ENCODE measurements at places on chromosomes 12 and 14. TPM values are rescaled to one million over a fixed set of nuclear protein-coding genes. Genes with fewer than 3 reads are reported as not detected.

Gene GYS2
- not detected for total RNA-seq

Gene ZDHHC22
- total RNA-seq = 12.0 TPM

Gene TSHR
- total RNA-seq = under 0.01 TPM

Gene EIF2B1
- 27.1 TPM for total RNA-seq

Gene BMP4
- 1.2 TPM for total RNA-seq

Gene PAPLN
- total RNA-seq = 1.6 TPM

- no peak for DNase-seq
Observed at GRCh38 chr12:54590978-54591591, 2.6 kb upstream of the PPP1R1A start.

DNA sequence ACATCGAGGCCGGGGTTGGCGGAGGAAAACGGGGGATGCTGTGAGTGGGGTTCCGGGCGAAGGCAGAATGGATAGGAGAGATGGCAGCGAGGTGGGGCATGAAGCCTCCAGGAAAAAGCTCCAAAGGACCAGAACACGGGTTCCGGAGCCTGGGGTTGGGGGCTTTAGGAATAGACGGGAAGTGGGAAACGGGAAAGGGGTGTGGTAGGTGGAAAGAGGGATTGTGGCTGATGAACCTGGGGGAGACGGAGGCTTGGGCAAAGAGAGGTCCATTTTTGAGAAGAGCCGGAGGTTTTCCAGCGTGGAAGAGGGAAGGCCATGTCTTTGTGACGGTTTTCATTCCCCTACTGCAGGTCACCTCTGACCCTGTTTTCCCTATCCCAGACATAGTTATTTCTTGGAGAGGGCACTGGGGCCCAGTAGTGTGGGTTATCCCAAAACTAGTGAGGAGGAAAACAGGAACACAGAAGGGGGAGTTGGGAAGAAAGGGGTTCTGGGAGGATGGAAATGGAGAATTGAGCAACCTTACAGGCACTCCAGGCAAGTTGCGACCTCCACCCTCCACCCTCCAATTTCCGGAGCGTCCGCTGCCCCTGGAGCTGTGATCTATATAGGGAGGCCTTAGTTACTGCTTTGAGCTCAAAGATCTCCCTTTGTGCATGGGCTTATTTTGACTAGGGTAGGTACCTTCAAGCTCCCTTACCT lies 1.1 kb downstream of the ATN1 start:
- DNase-seq = no peak

DNA sequence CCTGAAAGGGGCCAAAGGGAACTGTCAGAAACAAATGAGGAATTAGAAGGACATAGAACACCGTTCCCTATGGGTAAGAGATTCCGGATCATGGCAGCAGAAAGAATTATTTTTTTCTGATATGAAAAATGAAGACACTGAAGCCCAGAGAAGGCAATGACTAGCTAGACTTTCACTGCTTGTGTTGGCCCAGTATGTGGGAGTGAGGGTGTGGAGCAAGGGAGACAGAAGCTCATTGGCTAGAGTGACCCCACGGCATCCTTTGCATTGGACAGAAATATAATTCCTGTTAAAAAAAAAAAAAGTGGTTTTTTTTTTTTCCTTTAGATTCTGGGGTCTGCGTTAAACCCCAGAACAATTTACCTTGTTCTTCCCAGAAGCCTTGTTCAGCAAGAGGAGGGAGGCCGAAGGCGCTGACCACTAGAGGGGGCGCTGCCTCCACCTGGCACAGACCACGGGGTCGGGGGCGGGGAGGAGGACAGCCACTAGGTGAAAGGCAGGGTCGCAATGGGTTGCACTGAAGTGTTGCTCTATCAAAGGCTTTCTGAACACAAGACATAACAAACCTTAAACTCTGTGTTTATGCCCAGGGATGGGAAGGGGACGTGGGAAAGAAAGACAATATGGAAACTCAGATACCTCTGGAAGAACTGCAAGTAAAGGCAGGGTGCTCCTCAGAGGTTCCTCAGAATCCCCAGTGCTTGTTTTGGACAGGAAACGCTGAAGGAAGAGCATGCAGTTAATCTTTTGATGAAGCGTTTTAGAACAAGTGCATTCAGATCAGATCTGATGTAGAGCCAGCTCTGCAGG lies 156.8 kb downstream of the KCNA5 start:
- no peak for DNase-seq

GRCh38 chr14:33118668-33119067 lies 180.0 kb downstream of the NPAS3 start:
- DNase-seq = no peak

DNA sequence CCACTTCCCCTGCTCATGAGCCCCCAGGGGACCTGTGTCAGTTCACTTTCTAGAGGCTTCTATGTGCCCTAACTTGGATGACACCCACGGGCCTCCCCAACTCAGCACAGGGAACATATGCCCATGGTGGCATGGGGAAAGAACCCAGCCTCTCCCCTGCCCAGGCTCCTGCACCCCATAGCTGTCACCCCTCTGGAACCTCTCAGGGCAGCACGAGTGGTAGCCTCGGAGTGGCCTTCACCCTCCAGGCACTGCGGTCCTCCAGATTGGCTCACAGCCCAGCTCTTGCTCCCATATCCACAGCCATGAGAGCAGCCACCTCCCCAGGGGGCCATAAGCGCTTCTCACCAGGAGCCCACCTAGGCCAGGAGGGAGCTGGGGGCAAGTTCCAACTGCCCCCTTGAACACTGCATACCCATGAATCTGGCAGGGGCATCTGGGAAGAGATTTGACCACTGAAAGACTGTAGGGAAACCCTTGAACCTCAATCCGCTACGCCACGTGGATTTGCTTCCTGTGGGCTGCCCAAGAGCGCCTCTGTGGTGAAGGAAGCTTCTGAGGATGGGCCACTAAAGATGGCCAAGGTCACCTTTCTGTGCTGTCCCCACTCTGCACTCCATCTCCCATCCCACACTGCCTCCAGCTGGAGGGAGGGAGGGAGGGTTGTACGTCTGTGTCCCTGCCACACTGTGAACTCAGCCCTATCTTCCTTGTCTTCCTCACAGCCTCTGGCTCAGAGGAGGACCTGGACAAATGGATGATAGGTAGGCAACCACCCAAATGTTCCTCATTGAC lies 11.9 kb downstream of the PLD4 start:
- no peak for DNase-seq

DNA sequence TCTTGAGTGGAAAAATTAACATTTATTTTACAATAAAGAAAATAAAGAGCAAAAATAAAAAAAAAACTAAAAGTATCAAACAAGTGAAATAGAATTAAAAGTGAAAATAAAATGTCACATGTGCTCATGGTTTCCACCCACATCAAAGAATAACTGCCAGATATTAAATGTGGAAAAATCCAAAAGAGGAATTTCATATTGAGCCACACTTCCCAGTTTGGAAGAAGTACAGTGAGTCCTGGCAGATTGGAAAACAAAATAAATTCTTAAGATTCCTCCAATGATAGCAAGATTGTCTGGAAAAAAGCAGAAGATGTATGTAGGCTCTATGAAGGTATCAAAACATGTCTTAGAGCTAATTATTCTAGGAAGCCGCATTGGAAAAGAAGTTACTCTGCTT lies 1019.5 kb downstream of the SLC6A15 start:
- DNase-seq = no peak

GRCh38 chr12:7915661-7916403 lies 20.2 kb downstream of the SLC2A3 start:
- no peak for DNase-seq

DNA sequence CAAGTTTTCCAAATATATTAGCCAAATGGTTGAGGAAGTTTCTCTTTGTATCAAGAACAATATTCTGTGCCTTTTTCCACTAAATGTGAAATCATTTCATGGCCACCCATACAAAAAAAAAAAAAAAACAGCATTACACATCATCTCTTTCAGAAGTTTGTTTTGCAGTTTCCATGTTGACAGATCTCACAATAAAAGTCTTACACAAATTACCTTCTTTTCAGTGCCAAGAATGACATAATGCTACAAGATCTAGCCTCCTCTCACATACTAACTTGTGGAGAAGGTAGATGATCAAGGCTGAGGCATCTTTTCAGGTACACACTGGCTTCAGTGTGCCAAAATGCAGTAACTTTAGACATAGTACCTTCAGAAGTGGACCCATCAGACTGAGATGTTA lies 35.3 kb downstream of the PRKD1 start:
- no peak for DNase-seq

GRCh38 chr12:96040305-96041133 lies 5.1 kb upstream of the LTA4H start:
- DNase-seq = no peak

- no peak for DNase-seq
Observed at GRCh38 chr14:38113546-38113945, 94.2 kb upstream of the SSTR1 start.
